ENCODE measurements at places on chromosomes 1 and 21.

- no peak for DNase-seq
Observed at GRCh38 chr1:2833454-2834145, 32.1 kb upstream of the TTC34 start.

DNA sequence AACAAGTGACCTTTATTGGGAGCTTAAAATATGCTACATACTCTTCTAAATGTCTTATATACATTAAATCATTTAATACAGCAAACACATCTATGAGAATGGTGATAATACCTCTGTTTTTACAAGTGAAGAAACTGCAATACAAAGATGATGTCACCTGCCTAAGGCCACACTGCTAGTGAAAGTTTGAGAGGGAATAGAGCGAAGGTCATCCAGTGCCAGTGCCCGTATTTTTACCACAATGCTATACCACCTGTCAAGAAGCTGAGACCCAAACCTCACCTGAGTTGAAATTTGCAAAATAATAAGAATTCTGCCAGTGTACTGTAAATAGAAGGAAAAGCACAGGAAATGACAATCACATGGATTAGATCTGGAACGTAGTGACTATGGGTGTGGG is 200.4 kb upstream of the TMPRSS15 start:
- DNase-seq: no peak

DNA sequence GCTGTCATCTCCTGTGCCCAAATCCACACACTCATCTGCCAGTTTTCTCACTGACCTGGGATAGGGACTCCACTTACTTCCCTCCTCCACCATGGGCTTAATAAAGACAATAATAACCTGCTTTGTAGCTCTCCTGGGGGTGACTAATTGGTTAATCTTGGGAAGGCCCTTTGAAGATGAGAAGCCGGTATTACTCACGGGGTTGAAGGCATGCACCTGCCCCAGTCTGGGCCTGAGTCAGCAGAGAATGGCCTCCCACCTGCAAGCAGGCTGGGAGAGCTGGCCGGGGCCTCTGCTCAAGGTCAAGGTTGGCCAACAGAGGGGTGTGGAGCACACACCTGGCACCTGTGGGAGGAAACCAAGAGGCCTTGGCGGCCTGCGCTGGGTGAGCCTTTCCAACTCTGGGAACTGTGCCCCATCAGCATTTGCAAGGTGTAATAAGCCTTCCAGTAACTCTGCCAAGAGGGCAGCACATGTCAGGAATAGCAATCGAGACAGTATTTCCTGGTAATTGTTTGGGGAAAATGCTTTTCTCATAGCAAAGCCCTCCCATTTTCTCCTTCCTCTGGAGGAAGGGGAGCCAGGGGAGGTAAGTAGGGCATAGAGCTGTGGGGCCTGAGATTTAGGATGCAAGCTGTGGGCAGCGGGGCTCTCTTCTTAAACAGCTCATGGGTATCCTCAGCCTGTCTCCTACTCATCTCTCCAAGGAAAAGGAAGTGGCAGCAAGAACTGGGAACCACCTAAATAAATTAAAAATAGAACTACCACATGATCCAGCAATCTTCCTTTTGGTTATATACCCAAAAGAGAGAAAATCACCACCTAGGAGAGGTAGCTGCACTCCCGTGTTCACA is 49.0 kb downstream of the TOMM20 start:
- no peak for DNase-seq

DNA sequence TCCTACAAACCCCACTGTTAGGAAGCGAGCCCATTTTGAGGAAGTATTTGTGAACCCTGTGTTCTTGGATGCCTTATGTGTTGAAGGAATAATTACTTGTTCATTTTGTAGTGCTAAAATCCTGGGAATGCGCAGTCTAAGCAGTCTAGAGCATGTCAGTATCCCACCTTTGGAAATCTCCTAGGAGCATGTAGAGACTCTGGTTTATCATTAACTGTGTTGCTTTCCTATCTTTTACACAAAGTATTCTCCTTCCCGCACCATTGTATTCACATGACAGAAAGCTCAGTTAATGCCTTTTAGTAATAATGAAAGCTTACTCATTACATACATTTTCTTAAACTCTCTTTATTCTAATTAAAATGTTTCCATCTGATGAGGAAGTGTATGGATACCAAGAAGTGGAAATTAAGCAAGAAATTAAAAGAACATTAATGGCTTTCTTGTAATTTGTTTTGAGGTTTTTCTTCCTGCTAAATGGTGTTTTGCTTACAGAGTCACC is 99.4 kb downstream of the CAMTA1 start:
- no peak for DNase-seq

DNA sequence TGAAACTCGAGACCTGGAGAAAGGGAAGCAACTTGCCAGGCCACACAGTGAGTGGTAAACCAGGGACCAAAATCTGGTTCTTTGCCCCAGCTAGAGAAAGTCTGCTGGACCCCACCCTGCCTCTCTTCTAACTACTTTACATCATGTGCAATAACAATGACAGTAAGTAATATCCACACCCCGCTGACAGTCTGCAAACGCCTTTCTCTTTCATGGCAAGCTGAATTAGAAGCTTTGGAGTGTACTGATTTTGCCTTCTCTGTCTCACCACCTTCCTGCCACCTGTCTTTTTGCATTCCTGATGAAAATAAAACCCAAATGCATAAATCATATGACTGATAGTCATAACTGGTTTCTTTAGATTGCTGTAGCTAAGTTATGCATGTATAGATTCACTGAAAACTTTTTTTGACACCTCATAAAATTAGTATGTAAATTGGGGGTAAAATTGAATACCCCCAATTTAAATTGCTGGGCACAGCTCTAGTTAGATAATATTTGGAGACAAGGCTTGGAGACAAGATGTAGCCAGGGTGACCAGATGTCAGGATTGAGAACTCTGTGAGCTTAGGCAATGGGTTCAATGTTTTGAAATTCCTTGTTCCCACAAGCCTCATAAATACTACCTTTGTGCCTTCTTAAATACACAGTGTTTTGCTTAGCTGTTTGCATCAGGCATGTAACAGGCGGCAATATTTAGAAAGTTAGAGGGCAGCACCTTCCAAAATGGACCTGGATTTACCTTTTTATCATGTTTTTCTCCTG is 73.5 kb downstream of the ST6GALNAC5 start:
- DNase-seq: no peak

DNA sequence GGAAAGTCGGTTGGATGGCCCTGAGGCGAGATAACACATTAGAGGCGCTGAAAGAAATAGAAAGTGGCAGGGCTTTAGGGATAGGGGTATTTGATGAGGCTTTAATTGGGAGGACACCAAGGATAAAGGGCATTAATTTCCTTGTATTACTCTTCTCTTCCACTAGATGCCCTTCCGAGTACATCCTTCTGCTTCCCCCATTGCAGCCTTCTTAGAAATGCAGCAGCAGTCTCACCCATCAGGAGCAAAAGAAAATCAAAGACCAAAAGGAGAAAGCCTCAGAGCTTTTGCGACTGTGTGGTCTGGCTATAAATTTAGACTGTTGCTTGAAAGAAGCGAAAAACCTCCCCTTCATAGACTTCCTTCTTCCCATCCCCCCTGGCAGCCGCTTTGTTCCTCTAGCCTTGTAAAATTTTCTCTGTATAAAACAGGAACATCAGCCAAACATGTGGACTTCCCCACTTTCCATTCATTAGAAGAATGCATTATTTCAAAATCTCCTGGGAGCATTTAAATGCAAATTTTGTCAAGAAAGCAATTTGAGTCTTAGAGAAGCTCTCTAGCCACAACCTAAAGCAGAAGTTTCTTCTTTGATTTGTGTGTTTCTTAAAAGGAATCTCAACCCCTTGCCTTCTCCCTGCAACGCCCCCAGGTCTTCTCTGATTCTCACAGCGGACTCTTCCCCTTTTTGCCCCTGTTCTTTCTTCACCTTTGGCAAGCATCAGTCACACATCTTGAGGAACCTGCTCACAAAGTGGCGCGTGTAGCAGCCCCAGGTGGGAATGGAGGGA is 76.6 kb downstream of the NDUFS5 start:
- DNase-seq: no peak

- DNase-seq: no peak
Observed at GRCh38 chr1:40739455-40740008, 44.1 kb upstream of the KCNQ4 start.

DNA sequence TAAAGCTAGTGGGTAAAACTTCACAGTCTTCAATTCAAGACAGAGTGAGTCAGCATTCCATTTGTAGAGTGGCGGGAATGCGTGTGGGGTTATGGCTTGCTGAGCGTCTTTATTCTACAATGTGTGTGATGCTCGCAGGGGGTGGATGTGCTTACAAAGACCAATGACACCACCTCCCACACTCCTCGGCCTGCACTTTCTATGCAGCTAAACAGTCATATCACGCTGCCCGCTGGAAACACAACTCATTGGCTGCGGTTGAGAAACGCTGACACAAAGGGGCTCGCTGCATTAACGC is 298.5 kb downstream of the PCP4 start:
- no peak for DNase-seq

- no peak for DNase-seq
Observed at GRCh38 chr1:221527302-221527701, 214.6 kb downstream of the DUSP10 start.

DNA sequence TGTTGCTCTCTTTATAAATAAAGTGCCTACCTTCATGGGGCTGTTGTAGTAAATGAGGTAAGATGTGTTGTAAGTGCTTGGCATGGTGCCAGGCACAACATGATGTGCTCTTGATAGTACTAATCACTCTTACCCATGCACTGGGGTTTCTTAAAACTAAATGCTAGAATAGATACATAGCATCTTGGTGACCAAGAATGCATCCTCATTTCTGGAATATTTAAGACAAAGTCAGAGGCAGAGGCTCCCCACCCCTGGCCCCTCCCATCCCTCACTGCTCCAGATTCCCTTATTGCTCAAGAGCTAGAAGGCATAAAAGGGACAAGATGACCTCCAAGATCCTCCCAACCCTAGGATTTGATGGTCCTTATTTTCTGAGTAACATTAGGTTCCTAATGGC is 61.3 kb downstream of the GLUL start:
- DNase-seq: no peak

DNA sequence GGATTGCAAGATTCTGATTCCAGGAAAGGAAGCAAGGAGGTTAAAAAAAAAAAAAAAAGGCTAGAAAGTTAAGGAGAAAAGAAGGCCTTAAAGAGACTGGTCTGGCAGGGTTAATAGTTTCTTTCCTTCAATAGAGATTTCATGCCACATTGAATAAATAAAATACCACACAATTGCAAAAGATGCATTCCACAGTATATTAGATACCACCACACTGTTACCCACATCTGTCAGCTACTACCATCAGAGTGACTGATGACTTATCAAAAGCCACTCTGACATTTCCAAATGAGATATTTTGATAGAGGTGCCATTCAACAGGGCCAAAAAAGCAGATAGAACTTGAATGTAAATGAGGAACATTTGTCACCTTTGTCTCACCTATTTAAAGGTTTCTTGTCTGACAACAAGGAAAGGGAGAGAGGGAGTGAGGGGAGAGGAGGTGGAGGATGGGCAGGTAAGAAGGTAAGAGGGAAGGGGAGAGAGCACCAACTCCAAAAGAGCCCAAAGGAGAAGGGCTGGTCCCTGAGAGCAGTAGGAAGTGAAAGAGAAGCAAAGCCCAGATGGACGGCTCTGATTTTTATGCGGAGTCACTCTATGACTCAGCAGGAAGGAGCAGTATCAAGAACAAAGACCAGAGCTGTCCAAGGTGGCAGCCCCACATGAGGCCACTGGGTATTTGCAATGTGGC is 38.3 kb downstream of the LRRN2 start:
- DNase-seq: no peak

Measured in stimulated activated CD8-positive, alpha-beta memory T cell treated with anti-CD3 and anti-CD28 coated beads, Interleukin-15, amount 100 ng/mL, for 4 hours (primary cell).